ENCODE measurements at places on chromosomes 3 and 15. TPM values are rescaled to one million over a fixed set of nuclear protein-coding genes. Genes with fewer than 3 reads are reported as not detected.
A peak's percentile ranks its signal among the peaks of the same experiment; 100 is the strongest.

The MBNL1 gene
- total RNA-seq = 201 TPM

- DNase-seq = no peak
Observed at GRCh38 chr3:191314109-191314728, 15.0 kb upstream of the CCDC50 start.

DNA sequence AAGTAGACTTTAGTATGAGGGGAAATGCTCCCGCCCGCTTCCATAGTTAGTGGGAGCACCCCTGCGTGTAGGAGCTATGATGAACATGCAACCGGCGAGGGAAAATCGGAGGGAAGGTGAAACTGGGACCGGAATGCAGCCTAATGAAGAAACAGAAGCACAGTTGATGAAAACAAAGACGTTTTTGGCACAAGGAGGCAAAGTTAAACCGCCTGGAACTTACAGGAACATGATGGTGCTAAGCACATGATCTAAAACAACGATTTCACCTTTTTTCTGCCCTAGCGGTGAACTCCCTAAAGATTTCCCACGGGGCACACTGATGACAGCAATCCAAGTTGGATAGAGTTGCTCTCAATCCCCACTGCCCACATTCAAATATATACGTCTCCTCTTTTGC lies 49.4 kb upstream of the SPATA12 start:
- DNase-seq = no peak

DNA sequence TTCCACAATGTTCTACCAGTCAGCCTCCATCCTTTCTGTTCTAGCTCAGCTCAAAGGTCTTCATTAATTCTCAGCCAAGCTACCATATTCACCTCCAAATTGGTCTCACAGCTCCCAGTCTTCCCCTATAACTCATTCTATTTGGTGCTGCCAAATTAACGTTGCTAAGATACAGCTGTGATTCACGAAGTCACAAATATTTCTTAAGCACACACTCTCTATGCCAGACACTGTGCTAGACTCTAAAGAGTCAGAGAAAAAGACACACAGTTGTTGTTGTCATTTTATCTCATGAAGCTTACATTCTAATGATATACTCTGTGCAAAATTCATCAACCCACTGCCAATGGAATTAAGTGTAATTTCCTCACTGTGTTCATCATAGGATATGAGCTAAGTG lies 102.8 kb downstream of the FRMD5 start:
- DNase-seq = peak; percentile 73

DNA sequence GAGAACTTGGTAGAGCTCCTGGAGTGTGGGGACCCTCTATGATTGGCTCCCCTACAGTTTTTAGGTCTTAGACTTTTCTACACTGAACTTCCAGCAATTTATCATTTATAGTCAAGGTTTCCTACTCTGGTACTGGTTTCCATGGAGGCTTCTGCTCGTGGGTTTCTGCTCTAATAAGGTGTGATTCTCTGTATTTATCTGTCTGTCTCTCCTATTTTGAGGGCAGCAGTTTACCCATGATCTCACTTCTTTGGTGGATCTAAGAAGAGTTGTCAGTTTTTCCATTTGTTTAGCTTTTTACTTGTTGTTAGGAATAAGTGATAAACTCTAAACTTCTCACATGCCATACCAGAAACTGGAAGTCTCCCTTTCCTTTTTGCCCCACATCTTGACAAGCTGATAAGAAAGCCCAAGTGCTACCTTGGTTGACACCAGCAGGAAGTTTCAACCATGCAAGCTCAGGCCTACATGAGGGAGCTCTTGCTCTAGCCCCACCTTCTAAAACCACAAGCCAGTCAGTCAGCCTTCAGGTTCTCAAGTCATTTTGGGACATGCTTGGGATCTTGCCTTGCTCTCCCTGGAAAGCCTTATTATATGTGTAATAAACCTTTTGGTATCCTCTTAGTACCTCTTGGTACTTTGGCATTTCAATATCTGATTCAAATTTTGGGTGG lies 10.0 kb downstream of the TIMMDC1 start:
- no peak for DNase-seq

- peak; percentile 76 for DNase-seq
Observed at GRCh38 chr15:51776952-51777569, 25.7 kb downstream of the TMOD2 start.

- no peak for DNase-seq
Observed at GRCh38 chr15:74421302-74422245, 12.2 kb downstream of the SEMA7A start.

- no peak for DNase-seq
Observed at GRCh38 chr3:37688756-37689155, 172.9 kb upstream of the CTDSPL start.

DNA sequence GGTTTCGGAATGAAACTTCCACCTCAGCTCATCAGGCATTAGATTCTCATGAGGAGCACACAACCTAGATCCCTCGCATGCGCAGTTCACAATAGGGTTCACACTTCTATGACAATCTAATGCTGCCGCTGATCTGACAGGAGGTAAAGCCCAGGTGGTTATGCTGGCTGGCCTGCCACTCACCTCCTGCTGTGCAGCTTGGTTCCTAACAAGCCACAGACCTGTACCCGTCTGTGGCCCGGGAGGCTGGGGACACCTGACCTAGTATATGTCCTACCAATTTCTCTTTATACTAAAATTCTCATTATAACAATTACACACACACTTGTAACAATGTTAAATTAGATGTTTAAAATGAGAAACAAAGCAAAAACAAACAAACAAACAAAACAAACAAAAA lies 172.2 kb downstream of the SLC9A9 start:
- DNase-seq = no peak

DNA sequence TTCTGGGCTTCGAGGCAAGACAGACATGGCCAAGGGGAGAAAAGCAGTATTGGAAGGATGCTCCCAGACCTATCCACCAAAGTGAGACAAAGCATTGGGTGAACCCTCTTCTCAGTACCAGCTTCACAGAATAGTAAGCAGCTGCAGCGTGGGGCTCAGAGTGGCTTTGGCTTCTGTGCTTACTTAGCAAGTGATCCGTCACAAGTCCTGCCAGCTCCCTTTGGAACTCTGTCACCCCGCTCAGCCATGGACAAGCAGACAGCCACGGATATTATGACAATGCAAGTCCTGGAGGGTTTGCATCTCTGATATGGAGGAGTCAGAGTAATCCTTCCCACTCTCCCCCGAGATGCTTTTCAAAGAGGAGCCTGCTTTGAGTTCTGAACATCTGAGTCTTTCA lies 90.8 kb downstream of the SLCO3A1 start:
- DNase-seq = no peak

- DNase-seq = no peak
Observed at GRCh38 chr3:193963808-193964516, 172.0 kb upstream of the HES1 start.
